ENCODE measurements at places on chromosomes 5 and 9.

DNA sequence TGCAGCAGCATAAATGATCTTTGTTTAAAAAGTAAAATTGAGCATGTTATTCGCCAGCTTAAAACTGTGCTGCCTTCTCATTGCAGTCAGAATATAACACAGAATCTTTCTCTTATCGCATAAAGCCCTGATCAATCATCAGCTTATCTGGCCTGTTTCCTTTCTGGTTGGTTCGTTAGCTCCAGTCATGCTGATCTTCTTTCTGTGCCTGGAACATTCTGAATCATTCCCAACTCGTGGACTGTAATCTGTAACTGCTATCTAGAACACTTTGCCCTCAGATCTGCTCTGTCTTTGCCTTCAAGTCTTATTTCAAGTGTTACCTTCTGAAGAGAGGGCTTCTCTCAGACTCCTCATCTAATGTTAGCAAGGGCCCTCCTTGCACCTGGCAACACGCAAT lies 11.9 kb upstream of the FER start:
- no peak for DNase-seq

DNA sequence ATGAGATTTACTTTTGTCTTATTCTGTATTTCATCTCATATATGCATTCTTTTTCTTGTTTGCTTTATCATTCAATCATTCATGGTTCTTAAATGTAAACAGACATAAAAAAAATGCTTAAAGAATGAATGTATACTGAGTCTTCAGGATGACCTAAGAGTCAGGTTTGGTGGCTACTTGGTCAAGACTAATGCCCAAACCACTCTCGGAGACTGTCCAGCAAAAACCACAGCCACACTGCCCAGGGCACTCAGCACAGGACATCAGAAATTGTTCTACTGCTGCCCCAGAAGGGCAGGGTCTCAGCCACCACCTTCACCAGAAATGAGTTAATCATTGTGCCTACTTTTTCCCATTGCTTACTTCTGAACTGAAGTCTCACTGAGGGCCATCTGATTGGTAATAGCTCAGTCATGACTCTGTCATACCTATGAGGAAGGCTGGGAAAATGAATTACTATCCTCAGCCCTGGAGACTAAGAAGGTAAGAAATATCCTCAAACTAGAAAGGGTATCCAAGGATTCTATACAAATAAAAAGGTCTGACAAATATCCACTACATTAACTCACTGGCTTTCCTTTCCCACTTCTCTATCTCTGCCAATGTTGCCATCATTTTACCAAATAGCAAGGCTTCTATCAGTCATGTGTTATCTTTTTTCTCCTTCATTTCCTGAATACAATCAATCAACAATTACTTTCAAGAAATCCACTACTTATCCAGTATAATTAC lies 236.1 kb downstream of the CETN3 start:
- no peak for DNase-seq

- no peak for DNase-seq
Measured at GRCh38 chr5:143356855-143357583, 46.5 kb downstream of the NR3C1 start.

DNA sequence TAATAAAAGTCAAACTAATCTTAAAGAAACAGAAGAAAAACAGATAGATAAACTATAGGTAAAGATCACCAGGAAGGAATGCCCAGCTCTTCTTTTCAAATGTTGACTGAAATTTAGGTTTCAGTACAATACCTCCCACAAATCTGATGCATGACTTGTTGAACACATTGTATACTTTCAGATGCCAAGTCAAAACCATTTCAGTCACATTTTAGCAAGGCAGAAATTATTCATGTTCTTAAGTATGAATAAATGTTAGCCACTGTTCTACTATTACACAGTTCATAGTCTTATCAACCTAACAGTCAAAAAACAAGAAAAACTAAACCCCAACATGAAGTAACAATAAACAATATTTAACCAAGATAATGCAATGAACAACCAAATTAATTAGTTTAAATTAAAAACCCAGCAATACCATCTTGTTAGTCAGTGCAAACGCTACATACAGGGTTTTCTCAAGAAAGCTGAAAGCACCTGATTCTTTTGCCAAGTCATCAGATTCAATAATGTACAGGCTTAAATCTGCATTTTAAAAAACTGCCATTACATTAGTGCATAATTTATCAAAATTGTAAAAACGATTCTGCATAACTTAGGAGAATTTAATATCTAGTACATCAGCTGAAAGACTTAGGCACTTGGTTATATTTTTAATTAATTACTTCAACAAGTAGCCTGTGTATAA lies 20.0 kb upstream of the PDCL start:
- DNase-seq, result no peak

DNA sequence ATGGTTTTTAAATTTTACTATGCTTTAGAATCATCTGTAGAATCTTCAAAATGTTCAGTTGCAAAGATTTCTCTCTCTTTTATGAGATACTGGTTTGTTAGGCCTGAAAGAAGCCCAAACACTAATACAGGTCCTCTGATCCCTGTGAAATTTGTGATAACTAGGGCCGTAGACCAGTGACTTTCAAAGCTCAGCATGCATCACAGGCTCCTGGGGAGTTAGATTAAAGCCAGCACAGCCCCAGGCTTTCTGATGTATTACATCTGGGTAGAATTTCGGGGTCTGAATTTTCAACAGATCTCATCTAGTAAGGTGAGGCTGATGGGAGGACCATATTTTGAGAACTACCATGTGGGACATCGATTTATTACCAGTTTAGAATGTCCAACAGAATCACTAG lies 194.1 kb upstream of the PTPRD start:
- no peak for DNase-seq

DNA sequence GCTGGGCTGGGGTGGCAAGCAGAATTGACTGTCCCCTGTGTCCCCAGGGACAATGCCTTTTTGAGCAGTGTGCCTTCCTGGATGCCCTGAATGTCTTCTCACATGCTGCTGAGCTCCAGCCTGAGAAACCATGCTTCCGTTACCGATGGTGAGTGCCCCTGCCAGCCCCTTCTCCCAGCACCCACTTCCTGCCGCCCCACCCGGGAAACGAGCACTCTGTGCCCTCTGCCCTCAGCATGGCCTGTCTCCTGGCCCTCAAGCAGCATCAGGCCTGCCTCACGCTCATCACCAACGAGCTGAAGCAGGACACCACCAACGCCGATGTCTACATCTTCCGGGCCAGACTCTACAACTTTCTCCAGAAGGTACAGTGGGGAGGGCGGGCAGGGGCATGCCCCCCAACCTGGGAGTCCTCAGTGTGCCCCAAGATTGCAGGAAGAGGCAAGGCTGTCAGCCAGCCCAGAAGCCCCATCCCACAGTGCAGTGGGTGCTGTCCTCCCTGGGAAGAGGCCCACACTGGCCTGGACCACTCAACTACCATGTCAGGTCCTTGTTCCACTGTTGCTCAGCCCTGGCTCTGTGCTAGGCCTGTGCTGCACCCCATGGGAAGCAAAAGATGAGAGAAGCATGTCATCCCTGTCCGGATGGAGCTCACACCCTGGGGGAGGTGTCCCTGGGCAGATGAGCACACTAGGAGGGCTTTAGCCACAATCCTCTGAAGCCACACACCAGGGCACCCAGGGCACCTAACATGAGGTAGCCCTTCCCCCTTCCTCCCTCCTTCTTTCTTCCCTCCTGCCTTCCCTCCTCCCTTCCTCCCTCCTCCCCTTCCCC lies 4.4 kb downstream of the TTC16 start:
- DNase-seq, result no peak

- no peak for DNase-seq
Measured at GRCh38 chr9:81468084-81468595, 221.2 kb downstream of the TLE1 start.

DNA sequence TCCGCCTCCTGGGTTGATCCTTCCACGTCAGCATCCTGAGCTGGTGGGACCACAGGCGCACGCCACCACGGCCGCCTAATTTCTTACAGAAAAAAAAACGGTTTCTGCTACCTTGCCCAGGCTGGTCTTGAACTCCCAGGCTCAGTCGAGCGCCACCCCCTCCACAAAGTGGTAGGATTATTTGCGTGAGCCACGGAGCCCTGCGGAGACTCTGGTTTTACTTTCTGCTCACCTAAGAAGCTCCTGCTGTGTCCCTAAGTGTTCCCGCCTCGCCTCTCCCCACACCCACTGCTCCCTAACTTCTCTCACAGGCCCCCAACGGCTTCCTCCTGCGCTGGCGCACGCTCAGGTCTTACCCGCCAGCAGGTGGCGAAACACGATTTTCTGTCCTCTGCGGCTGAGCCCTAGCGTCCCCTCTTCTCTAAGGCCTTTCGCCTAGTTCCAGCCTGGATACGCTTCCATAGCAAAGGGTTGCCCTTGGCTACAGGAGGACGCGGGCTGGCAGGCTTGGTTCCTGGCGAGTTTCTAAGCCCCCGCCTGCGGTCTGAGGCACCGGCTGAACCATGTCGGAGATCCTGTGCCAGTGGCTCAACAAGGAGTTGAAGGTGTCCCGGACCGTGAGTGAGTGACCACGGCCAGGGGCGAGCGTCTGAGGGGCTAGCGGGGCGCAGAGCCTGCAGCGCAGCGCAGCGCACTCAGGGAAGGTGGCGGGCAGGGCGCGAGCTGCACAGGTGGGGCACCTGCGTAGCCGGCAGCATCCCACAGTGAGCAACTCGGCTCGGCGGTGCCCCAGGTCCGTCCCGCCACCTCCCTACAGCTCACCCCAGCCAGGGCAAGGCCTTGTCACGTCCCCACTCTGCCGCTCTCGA lies at the start of gene SPEF2:
SPEF2 (plus strand) TSS at position 429 of the 869 bp plus-strand sequence; CDS start at position 564, 135 bp downstream.
- peak; percentile 84 for DNase-seq
